ENCODE measurements at places on chromosomes 11 and 22.

GRCh38 chr22:50250555-50251476, at the start of gene HDAC10:
HDAC10 (minus strand) TSS chr22:50251265; CDS start chr22:50251032, 233 bp downstream.
- DNase-seq = peak; percentile 61

- no peak for DNase-seq
Measured at GRCh38 chr22:32780726-32781310, 20.7 kb upstream of the TIMP3 start.

GRCh38 chr11:120834686-120835210, 189.2 kb upstream of the TBCEL start:
- DNase-seq = no peak

- DNase-seq = no peak
Measured at GRCh38 chr11:100545970-100546369, 141.1 kb upstream of the ARHGAP42 start.

GRCh38 chr11:112100462-112100861, 13.8 kb downstream of the SDHD start:
- no peak for DNase-seq

DNA sequence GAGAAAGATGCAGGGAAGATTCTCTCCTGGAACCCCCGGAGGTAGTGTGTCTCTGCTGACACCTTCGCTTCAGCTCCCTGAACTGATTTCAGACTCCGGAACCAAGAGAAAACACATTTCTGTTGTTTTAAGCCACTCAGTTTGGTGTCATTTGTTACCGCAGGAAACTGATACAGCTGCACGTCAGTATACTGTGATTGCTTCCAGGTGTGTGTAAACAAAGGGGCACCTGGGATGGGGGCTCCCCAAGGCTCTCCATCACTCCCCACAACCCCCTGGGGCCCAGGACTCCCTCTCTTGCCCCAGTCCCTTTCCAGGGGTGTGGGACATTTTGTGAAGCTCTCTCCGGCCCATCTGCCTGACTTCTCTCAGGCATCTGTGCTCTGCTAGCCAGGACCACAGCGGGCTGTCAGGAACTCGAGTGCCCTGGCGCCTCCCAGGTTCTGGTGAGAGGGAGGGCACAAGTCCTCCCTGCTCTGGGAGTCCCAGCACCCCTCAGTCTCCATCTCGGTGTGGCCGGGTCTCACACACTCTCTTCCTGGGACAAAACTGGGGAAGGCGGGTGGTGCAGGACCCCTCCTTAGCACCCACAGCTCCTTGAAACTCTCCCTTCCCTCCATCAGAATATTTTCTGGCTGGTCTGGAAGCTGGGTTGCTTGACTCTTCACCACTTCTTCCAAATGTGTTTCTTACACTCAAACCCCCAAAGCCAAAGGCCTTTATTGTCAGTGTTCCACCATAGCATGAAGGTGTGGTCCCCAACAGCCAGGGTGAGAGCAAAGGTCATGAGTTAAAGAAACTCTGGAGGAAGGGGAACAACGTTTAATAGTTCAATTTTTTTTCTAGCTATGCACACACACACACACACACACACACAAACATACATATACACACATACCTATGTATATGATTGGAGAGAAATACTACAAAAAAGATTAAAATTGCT, 35.0 kb upstream of the TSKU start:
- DNase-seq = no peak

DNA sequence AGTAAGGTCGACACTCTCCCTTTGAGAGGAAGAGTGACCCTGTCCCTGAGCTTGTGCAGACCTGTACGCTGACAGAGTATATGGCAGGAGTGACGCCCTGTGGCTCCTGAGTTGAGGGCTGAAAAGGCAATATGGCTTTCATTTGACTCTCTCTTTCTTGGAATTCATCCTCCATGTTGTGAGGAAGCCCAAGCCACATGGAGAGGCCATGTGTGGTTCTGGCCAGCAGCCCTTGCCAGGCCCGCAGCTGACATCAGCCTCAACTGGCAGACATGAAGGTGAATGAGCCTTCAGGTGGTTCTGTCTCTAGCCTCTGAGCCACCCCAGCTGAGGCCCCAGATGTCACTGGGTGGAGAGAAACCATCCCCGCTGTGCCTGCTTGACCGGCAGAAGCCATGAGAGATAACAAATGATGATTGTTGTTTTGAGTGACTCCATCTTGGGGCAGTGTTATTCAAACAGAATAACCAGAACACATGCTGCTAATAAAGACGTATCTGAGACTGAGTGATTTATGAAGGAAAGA, 31.9 kb downstream of the SMIM38 start:
- no peak for DNase-seq

DNA sequence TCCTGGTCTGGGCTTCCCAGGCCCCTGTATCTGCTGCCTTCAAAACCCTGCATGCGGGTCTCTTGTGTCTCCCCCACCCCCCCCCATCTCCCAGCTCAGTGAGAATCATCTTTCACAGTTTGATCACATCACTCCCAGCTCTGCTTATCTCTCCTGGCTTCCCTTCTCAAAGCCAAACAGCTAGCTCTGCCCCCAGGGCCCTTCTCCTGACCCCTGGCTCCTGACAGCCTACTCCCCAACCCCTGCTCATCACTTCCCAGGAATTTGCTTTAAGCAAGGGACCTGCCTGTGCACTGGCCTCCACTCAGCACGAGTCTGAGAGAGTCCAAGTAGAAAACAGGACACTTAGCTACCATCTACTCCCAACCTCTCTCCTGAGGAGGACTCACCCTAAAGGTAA, 342.7 kb downstream of the TENM4 start:
- DNase-seq = no peak

- no peak for DNase-seq
Measured at GRCh38 chr22:46941968-46942798, 179.7 kb downstream of the TBC1D22A start.

GRCh38 chr11:120184946-120185705, 25.7 kb upstream of the OAF start:
- no peak for DNase-seq

- DNase-seq = no peak
Measured at GRCh38 chr11:34168642-34169420, 63.4 kb downstream of the NAT10 start.

- no peak for DNase-seq
Measured at GRCh38 chr22:17013396-17014100, 5.5 kb upstream of the GAB4 start.
